Activated CD4-positive, alpha-beta memory T cell treated with anti-CD3 and anti-CD28 coated beads, Interleukin-2, amount 10 ng/mL, durations not matched to agents 7 days and 5 days (primary cell): ENCODE measurements at places on chromosomes 7 and 10. TPM values are rescaled to one million over a fixed set of nuclear protein-coding genes. Genes with fewer than 3 reads are reported as not detected.

Gene SEPTIN14
- not detected for total RNA-seq

Gene UCMA
- total RNA-seq, result not detected

Gene RASSF4
- total RNA-seq, result 0.50 TPM

DNA sequence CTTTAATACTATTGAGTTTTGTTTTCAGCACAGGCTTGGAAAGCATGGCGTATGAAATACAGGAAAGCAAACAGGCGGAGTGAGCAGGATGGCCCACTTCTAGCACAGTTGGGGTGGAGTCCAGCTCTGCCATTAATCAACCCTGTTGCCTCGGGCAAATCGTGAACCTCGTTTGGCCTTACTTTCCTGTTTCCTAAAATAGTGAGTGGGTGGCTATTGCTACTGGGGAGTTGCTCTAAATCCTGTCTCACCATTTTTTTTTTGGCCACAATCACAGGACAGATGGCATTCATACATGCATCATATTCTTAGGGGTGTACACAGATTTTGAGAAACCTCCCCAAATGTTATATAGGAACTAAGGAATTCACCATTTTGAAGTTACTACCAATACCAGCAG lies 157.8 kb downstream of the ANLN start:
- H3K27ac ChIP-seq, result no peak overlapping the region
- H3K27me3 ChIP-seq, result no peaks in the 10 kb centered on the region
- no peaks in the 10 kb centered on the region for H3K4me1 ChIP-seq
- H3K4me3 ChIP-seq, result no peak overlapping the region

DNA sequence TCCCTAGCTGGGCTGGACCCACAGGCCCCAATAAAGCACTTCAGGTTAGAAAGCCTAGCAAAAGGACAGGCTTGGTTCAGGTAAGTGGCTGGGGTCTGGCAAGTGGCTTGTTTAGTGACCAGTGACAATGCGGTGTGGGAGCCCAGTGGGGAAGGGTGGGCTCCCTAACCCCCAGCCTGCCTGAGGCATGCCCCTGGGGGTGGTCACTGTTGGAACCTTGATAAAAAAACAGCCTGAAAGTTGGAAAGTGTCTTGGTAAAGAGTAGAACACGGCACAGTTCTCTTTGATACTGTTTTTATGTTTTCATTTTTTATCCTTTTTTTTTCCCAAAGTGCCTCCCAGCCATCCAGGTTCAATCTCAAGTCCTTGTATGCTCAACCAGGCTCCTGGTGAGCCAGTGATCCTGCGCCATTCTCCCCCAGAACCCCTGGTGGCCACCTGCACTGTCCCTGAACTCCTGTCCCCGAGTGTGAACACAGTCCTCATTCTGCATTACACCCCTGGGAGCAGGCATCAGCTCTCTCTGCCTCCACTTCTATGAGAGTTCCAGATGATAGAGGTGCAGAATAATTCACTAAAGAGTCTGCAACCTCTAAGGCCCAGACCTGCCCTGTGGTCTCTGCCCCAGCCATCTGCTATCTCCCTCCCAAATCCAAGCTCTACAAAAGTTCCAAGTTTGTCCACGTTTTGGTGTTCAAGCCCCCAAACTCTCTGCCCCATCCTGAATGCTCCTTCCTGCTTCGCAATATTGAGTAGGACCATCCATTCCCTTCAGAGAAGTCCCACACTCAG lies 15.0 kb upstream of the CXCL12 start:
- no peak overlapping the region for H3K4me3 ChIP-seq
- H3K36me3 ChIP-seq, result no peaks in the 10 kb centered on the region
- no peaks in the 10 kb centered on the region for H3K4me1 ChIP-seq
- no peak for DNase-seq
- H3K27me3 ChIP-seq, result peaks cover 6% of the 10 kb centered on the region
- no peak overlapping the region for H3K27ac ChIP-seq

GRCh38 chr7:39035903-39036302 lies 58.2 kb downstream of the POU6F2 start:
- H3K27me3 ChIP-seq, result peaks cover 2% of the 10 kb centered on the region
- H3K4me1 ChIP-seq, result no peaks in the 10 kb centered on the region
- no peaks in the 10 kb centered on the region for H3K36me3 ChIP-seq
- DNase-seq, result no peak
- no peak overlapping the region for H3K27ac ChIP-seq
